ENCODE measurements at places on chromosomes 1 and 21. TPM values are rescaled to one million over a fixed set of nuclear protein-coding genes. Genes with fewer than 3 reads are reported as not detected.

The PYHIN1 gene
- 97.3 TPM for total RNA-seq

The GNAT2 gene
- total RNA-seq: not detected

The ASAP3 gene
- total RNA-seq: 2.3 TPM

The KLHDC8A gene
- total RNA-seq: not detected

The OR2L2 gene
- 0.35 TPM for total RNA-seq

The RGS2 gene
- 156 TPM for total RNA-seq

The PROX1 gene
- not detected for total RNA-seq

The HRNR gene
- total RNA-seq: not detected

The LAMC1 gene
- 1.1 TPM for total RNA-seq

The FAM72C gene
- total RNA-seq: not detected

The KCND3 gene
- total RNA-seq: 0.07 TPM

The OR2G3 gene
- total RNA-seq: not detected

The FLG2 gene
- total RNA-seq: not detected

The TRIM63 gene
- not detected for total RNA-seq

The CRYBG2 gene
- 2.3 TPM for total RNA-seq

The C1QB gene
- total RNA-seq: not detected

The SPRR3 gene
- not detected for total RNA-seq

The DCDC2B gene
- total RNA-seq: not detected

The OR2T11 gene
- not detected for total RNA-seq

The SERBP1 gene
- total RNA-seq: 148 TPM

The PRAMEF33 gene
- not detected for total RNA-seq

The IL12RB2 gene
- 43.5 TPM for total RNA-seq

The RNF186 gene
- not detected for total RNA-seq

The LGALS8 gene
- total RNA-seq: 183 TPM

The SPRTN gene
- 31.3 TPM for total RNA-seq

The BRDT gene
- not detected for total RNA-seq

The CD1C gene
- not detected for total RNA-seq

The PIGK gene
- total RNA-seq: 18.4 TPM

The KRTAP11-1 gene
- total RNA-seq: not detected

The IVL gene
- not detected for total RNA-seq

The NBL1 gene
- total RNA-seq: 3.3 TPM

The ZMYND12 gene
- total RNA-seq: 1.0 TPM

The PPP1R8 gene
- 23.3 TPM for total RNA-seq

All from CD4-positive, CD25-positive, alpha-beta regulatory T cell (primary cell).